CD8-positive, alpha-beta memory T cell (primary cell): ENCODE measurements at places on chromosomes 2 and 18. TPM values are rescaled to one million over a fixed set of nuclear protein-coding genes. Genes with fewer than 3 reads are reported as not detected.

DNA sequence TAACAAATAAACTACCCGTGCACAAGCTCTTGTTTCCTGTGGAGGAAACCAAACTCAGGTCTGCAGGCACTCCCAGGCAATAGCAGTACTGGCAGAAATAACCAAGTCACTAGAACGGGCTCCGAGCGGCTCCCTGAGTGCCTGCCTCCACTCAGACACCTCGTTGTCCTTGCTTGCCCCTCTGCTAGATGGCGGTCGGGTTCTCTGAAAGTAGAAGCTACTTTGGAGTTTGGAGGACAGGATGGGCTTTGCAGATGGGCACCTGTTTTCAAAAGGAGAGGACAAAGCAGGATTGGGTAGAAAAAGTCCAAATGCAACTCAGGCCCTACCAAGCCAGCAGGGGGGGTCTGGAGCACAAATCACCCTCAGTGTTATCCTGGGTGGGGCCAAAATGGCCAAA lies 136.4 kb downstream of the LRRC30 start:
- no peak overlapping the region for H3K27ac ChIP-seq
- no peaks in the 10 kb centered on the region for H3K27me3 ChIP-seq
- H3K4me1 ChIP-seq, result no peaks in the 10 kb centered on the region
- DNase-seq, result no peak
- H3K4me3 ChIP-seq, result no peak overlapping the region

- DNase-seq, result peak; percentile 64
- peak overlapping the region; percentile 78 for H3K4me3 ChIP-seq
- peak overlapping the region; percentile 57 for H3K27ac ChIP-seq
- peaks cover 29% of the 10 kb centered on the region for H3K4me1 ChIP-seq
- peaks cover 27% of the 10 kb centered on the region for H3K27me3 ChIP-seq
These were observed 502 bp downstream of the EPAS1 start for GRCh38 chr2:46297546-46298271.

DNA sequence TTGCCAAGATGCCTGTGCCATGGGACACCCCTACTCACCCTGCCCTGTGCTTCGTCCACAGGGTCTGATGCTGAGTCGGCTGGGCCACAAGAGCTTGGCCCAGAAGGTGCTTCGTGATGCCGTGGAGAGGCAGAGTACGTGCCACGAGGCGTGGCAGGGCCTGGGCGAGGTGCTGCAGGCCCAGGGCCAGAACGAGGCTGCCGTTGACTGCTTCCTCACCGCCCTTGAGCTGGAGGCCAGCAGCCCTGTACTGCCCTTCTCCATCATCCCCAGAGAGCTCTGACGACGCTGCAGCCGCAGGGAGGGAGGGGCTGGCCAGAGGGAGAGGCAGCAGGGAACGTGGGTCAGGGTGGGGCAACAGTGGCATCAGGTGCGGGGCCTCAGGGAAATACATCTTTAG lies 81.5 kb downstream of the STPG4 start:
- H3K4me3 ChIP-seq, result no peak overlapping the region
- no peak for DNase-seq
- no peak overlapping the region for H3K27ac ChIP-seq
- H3K27me3 ChIP-seq, result no peaks in the 10 kb centered on the region

GRCh38 chr2:58562276-58562675 lies 321.2 kb upstream of the FANCL start:
- no peaks in the 10 kb centered on the region for H3K4me1 ChIP-seq
- no peaks in the 10 kb centered on the region for H3K36me3 ChIP-seq
- no peaks in the 10 kb centered on the region for H3K27me3 ChIP-seq
- no peak overlapping the region for H3K27ac ChIP-seq

DNA sequence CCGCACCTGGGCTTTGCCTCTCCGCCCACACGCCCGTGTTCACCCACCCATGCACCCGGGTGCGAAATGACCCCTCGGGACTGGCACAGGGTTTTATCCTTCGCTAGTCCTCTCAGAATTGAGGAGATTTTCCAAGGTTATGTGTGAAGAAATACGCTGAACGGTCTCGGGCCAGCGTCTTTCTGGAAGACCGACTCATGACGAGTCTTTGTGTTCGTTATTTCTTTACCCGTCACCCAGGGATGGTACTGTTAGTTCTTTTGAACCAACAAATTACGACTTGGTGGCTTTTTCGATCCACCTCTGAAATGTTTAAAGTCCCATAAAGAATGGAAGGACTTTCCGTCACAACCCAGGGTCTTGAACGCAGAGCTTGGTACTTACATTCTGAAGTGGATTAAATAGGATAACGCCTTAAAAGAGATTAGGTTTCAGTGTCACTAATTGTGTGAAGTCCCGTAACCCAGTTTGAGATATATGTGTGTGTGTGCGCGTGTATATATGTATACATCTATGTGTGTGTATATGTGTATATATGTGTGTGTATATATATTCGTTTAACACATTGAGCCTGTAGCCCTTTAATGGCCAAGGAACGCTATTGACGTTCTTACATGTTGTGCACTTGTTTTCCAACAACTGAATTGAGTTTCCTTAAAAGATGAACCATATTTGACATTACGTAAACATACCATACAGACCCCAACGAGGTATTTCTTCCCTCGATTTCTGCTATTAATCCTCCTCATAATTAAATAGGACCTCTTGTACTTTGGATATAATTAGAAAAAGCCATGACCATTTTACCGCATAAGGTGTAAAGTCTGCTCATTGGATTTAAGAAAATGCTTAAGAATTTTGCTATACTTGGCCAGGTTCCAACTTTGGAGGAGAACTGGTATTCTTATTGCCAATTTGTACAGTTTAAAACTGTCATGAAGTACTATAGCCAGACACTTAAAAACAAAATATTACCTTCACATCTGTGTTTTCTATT lies 889 bp downstream of the ZC3H15 start:
- DNase-seq, result no peak
- peak overlapping the region; percentile 97 for H3K4me3 ChIP-seq
- H3K36me3 ChIP-seq, result no peaks in the 10 kb centered on the region
- no peaks in the 10 kb centered on the region for H3K27me3 ChIP-seq

DNA sequence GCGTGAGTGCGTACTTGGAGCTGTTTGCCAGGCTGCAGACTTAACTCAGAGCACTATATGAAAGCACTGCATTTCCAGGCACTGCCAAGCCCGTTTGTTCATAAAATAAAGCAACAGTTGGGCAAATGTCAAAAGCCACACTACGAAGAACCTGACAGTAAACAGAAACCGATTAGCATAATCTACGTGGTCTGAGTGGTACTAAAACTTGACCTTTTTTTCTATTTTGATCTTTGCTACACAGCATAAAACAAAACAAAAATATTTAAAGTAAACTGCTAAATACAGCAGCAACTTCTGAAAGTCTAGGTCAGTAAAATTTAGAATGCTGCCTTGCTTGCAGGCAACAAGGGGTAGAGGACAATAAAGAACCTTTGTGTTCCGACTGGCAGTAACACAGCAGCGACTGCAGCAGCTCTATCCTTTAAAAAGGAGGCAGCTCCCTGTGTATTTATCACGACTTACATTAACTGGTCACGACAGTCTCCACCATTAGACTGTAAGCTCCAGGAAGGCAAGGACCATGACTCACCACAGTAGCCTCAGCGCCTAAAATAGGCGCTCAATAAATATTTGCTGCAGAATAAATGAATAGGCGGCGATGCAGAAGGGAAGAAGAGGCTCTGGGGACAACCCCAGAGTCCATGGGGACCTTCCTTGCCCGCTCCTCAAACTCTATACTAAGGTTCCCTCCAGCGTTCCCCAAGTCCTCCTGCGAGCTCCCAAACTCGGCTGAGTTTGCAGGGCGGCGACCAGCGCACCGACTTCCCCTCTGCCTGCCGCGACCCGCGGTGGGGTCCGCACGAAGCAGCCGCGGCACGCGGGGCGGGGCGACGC lies 902 bp downstream of the SS18 start:
- peak overlapping the region; percentile 75 for H3K4me3 ChIP-seq
- DNase-seq, result peak; percentile 5
- peak overlapping the region; percentile 94 for H3K27ac ChIP-seq
- H3K36me3 ChIP-seq, result peaks cover 4% of the 10 kb centered on the region
- peaks cover 23% of the 10 kb centered on the region for H3K4me1 ChIP-seq
- no peaks in the 10 kb centered on the region for H3K27me3 ChIP-seq

GRCh38 chr18:40904295-40904694 lies 1050.7 kb upstream of the PIK3C3 start:
- no peak overlapping the region for H3K27ac ChIP-seq
- no peak for DNase-seq
- H3K4me1 ChIP-seq, result no peaks in the 10 kb centered on the region

DNA sequence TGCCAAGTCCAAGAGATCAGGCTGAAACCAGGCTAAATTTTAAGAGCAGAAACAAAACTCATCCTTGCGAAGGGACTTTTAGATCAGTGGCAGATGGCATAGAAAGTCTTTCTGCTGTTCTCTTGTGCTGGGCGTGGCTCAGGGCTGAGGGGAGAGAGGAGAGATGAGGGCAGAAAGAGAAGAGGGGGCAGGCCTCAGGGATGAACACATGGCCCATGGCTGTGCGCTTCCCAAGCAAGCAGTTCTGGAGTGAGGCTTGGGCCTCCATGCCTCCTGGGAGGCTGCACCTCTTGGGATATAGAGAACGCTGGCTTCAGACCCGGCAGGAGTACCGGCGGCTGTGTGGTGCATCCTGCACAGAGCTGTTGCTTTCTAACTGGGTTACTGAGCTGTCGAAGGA lies 41.0 kb downstream of the HPCAL1 start:
- no peaks in the 10 kb centered on the region for H3K36me3 ChIP-seq
- DNase-seq, result no peak
- H3K27ac ChIP-seq, result no peak overlapping the region

- H3K27ac ChIP-seq, result no peak overlapping the region
- DNase-seq, result no peak
- H3K4me3 ChIP-seq, result no peak overlapping the region
- H3K36me3 ChIP-seq, result no peaks in the 10 kb centered on the region
These were observed 151.5 kb downstream of the MSH2 start for GRCh38 chr2:47554311-47554905.

- no peaks in the 10 kb centered on the region for H3K27me3 ChIP-seq
- DNase-seq, result no peak
- H3K36me3 ChIP-seq, result no peaks in the 10 kb centered on the region
- no peak overlapping the region for H3K27ac ChIP-seq
- H3K4me3 ChIP-seq, result no peak overlapping the region
- peaks cover 4% of the 10 kb centered on the region for H3K4me1 ChIP-seq
These were observed 59.1 kb downstream of the TMEM163 start for GRCh38 chr2:134659724-134660123.

- H3K27me3 ChIP-seq, result no peaks in the 10 kb centered on the region
- no peaks in the 10 kb centered on the region for H3K36me3 ChIP-seq
These were observed 275.9 kb downstream of the TMX3 start for GRCh38 chr18:68438983-68439382.

GRCh38 chr2:174259981-174260380 lies 11.6 kb upstream of the OLA1 start:
- no peak overlapping the region for H3K4me3 ChIP-seq
- DNase-seq, result no peak

DNA sequence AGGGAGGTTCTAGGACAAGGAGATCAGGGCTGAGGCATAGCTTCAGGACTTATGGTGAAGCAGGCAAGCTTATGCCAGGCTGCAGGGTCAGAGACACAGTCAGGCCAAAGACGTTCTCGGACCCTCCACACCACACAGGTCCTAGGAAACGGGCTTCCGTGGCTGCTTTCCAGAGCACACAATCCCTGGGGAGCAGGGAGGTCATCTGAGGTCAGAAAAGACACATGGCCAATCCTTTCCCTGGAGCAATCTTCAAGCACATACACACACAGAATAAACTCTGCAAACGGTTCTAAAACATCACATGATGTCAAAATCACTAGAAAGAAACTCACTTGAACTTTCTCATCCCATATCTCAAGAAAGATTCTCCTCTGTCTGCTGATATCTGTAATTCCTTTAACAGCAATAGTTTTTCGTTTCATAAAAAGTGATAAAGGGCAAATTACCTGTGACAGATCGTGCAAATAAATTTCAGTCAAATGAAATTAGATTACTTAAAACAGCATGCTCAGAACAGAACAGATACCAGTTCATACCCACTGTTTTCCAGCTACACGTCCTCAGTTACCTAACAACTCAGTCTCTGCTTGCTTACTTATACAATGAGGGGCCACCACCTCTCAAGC lies 63.9 kb downstream of the MBOAT2 start:
- no peaks in the 10 kb centered on the region for H3K36me3 ChIP-seq
- H3K4me1 ChIP-seq, result no peaks in the 10 kb centered on the region
- no peaks in the 10 kb centered on the region for H3K27me3 ChIP-seq
- no peak overlapping the region for H3K4me3 ChIP-seq
- H3K27ac ChIP-seq, result no peak overlapping the region

- no peaks in the 10 kb centered on the region for H3K27me3 ChIP-seq
- H3K27ac ChIP-seq, result no peak overlapping the region
- no peaks in the 10 kb centered on the region for H3K4me1 ChIP-seq
- H3K36me3 ChIP-seq, result no peaks in the 10 kb centered on the region
- H3K4me3 ChIP-seq, result no peak overlapping the region
These were observed 361.2 kb downstream of the FSIP2 start for GRCh38 chr2:186099826-186100225.

- no peaks in the 10 kb centered on the region for H3K36me3 ChIP-seq
- no peak for DNase-seq
- H3K4me1 ChIP-seq, result no peaks in the 10 kb centered on the region
These were observed 779.5 kb upstream of the LRRTM1 start for GRCh38 chr2:81084101-81084500.

GRCh38 chr18:55073116-55073515 lies 113.9 kb upstream of the CCDC68 start:
- H3K27ac ChIP-seq, result no peak overlapping the region
- no peak for DNase-seq

DNA sequence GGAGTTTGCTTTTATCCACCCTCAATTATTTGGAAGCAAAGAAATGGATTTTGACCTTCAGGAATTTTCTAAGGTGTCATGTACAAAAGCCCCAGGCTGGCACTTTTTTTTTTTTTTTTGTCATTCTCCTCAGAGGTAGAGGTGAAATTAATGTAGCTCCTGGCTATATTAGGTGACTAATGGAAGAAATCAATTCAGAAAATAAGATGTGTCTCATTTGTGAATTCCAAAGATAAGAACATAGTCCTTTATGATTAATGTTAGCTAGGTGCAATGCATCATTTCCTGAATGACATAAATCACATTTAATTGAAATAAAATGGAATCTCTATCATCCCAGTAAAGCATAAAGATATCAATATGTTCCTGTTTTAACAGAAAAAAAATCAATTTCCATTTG lies 477.6 kb downstream of the FBXO15 start:
- H3K4me1 ChIP-seq, result no peaks in the 10 kb centered on the region
- no peak for DNase-seq
- no peaks in the 10 kb centered on the region for H3K27me3 ChIP-seq
- H3K4me3 ChIP-seq, result no peak overlapping the region

Gene DYSF
- total RNA-seq, result 3.6 TPM

Gene FEV
- total RNA-seq, result not detected

Gene KIAA2012
- not detected for total RNA-seq

Gene IL1F10
- total RNA-seq, result not detected

Gene FSHR
- total RNA-seq, result not detected

Gene CHRNG
- total RNA-seq, result not detected

Gene KCNG2
- not detected for total RNA-seq

Gene COL4A3
- total RNA-seq, result not detected

Gene SALL3
- not detected for total RNA-seq

Gene DSG2
- 0.07 TPM for total RNA-seq

Gene ACKR3
- 1.6 TPM for total RNA-seq

Gene EHD3
- 2.3 TPM for total RNA-seq
